ENCODE measurements at places on chromosomes 12 and 14.

DNA sequence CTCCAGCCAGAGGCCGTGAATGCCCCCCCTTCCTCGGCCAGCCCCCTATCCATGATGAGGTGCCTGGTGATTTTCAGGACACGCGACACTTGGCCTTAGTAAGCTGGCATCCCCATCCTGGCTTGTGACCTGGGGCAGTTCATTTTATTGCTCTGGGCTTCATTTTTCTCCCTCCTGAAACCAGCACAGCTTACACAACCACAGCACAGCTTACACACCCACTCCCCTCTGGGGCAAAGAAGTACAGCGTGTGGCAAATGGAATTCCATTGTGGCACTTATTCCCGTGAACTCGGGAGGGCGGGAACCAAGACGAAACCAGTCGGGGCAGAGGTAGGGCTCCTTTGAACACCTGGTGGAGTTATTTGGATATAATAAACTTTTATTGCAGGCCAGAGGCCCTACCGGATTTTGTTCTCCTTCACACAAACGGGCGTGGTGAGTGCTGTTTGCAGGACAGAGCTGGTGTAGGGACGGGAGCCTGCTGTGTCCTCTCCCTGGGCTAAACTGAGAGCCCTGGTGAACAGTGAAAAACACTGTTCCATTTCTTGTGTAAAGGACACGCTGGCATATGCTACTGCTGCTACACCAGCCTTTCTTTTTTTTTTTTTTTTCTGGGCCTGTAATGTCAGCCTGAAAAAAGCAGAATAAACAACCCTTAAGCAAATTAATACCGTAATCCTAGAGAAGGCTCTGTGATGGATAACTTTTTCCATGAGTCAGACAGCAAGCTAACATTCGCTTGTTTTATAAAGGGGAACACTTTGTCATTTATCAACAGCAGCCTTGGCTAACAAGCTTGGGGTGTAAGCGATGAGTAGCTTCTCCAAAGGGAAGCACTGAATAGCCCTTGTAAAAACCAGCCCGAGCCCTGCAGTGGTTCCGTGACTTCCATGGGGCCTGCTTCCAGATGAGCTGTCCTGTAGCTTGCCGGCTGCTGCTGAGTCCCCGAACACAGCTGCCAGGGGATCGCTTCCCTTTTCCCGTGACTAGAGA is 29.3 kb downstream of the CD9 start:
- peak; percentile 64 for DNase-seq

- DNase-seq = no peak
These were observed 7.4 kb downstream of the UBE2N start for GRCh38 chr12:93434256-93434865.

- DNase-seq = no peak
These were observed 13.3 kb upstream of the TBX3 start for GRCh38 chr12:114697243-114697716.

- no peak for DNase-seq
These were observed 268.6 kb downstream of the CCDC59 start for GRCh38 chr12:82089369-82090121.

DNA sequence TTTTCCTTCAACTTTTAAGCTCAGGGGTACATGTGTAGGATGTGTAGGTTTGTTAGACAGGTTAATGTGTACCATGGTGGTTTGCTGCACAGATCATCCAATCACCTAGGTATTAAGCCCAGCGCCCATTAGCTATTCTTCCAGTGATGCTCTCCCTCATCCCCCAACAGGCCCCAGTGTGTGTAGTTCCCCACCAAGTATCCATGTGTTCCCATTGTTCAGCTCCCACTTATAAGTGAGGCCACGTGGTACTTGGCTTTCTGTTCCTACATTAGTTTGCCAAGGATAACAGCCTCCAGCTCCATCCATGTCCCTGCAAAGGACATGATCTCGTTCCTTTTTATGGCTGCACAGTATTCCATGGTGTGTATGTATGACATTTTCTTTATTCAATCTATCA is 48.6 kb upstream of the YARS2 start:
- no peak for DNase-seq

- DNase-seq = no peak
These were observed 330.6 kb upstream of the FBXO33 start for GRCh38 chr14:39762576-39763401.

GRCh38 chr14:39451811-39452210 is 19.6 kb upstream of the FBXO33 start:
- DNase-seq = no peak

DNA sequence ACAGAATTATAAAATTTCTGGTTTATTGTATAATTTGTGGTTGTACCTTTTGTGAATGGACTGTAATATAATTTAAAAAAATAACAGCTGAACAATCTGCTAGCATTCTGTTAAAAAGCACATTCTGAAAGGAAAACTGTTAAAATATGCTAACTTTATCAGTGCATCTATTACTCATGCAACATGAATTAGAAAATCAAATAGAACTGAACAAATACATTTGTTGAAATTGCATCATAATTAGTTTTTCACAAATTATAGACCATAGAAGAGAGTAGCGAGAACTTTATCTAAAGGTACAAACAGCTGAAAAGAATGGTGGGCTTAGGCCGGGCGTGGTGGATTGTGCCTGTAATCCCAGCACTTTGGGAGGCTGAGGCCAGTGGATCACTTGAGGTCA is 33.0 kb downstream of the PTPN21 start:
- DNase-seq = no peak

DNA sequence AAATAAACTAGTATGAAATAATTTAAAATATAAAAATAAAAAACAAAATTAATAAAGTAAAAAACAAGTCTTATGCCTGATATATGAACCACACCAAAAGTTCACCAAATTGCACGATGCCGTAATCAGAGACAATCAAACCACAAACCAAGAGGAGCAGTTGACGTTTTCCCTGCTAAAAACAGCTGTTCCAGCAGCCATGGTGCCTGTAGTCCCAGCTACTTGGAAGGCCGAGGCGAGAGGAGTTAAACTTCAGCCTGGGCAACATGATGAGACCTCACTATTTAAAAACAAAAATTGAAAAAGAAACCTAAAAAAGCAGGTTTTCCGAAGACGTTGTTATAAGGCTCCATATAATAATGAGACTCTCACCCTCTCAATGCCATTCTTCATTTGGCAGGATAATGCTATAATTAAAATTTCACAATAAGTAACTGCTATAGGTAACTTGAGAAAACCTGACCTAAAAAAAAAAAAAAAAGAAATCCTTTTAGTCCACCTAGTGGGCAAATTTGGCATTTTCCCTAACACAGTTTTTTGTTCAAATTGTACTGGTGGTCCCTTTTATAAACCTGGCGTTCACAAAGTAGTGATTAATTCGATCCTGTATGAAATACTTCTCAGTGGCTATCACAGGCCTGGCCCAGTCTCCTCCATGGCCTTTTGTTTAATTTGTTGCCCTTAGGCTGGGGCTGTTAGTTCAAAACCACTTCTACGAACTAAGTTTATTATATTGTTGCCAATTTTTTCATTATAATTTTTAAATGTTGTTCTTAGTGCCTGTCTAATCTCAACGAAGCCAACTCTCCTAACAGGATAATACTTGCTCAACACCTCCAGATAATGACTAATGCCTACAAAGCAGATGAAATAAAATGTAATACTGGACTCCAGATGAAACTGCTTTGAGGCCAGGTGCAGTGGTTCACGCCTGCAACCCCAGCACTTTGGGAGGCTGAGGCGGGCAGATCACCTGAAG is 62.1 kb downstream of the TNFAIP2 start:
- no peak for DNase-seq

DNA sequence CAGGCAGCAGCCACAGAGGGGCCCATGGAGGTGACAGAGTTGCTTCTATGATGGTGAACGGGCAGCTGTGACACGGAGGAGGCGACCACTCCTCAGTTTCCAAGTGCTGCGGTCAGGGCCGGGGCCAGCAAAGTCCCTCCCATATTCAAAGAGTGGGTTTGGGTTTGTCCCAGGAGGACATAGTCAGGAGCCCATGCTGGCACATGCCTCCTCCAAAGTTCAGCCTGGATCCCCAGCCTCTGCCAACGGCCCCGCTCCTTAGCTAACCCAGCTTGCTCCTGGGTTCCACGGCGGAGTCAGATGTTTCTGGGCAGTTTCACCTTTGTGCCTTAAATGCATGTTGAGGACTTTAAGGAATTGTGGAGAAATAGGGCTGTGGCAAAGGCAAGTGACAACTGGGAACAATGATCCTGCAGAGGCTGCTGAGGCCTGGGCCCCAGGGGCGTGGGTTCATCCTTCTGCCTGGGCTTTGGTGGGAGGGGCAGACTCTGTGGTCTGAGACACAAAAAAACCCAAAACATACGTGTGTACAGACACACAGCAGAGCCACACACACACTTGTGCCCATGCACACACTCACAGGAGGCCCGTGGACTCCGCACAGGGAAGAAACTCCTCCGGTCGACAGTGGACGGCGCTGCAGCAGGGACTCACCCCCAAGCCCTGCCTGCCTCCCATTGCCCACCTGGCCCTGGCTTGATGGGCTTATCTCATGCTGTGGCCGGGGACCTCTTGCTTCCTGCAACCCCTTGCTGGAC is 399.4 kb downstream of the TMEM121 start:
- DNase-seq = no peak

DNA sequence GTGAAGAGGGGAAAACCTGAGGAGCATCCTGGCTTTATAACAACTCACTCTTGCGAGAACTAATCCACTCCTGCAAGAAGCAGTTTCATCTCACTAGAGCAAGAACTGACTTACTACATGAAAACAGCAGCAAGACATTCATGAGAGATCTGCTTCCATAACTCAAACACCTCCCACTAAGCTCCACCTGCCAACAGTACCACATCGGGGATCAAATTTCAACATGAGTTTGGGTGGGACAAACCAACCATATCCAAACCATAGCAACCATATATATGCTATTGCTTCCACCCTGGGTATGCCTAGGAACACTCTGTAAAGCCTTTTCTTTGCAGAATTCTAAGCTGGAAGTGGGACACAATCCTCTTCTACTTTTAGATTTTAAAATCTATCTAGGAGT is 13.9 kb upstream of the AVPR1A start:
- DNase-seq = no peak

DNA sequence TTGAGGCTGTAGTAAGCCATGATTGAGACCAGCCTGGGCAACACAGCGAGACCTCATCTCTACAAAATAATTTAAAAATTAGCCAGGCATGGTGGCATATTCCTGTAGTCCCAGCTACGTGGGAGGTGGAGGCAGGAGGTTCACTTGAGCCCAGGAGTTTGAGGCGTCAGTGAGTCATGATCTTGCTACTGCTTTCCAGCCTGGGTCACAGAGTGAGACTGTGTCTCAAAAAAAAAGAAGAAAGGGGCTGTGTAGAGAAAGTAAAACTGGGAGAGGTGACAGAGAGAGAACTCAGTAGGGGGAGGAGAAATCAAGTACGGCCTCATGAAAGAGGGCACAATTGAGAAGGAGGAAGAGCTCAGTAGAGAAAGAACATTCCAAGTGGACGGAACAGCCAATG is 12.4 kb downstream of the TECPR2 start:
- no peak for DNase-seq

- DNase-seq = no peak
These were observed at the start of gene JAG2 for GRCh38 chr14:105168496-105168978. Gene JAG2 (minus strand): TSS chr14:105168776. CDS start chr14:105168420, 356 bp downstream.

DNA sequence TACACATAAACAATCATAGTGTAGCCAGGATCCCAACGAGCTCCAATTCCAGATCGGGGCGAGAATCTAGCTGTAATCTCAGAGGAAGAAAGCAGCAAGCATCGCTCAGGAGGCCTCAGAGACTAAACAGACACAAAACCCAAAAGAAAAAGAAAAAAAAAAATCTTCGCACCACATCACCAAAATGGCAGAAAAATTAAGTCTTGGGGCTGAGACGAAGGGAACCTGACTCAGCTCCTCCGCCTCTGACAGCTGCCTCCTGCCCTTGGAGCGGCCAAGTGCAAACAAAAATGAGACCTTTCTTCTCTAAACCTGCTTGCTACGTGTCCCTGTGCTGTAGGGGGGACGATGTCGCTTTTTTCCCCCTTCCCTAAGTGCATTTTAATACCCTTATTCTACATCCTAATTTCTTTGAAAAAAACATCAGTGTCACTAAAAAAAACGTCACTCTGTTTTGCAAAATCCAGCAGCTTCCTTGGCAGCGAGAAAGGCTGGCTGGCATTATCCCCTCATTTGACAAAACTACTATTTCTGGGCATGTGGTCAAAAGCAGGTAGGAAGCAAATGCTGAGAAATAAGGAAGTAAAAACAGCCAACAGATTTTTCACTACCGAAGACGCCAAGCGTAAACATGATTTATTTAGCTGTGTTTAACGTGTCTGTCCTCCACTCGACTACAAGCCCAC is 30.5 kb downstream of the BCL11B start:
- DNase-seq = no peak

- DNase-seq = peak; percentile 64
These were observed 26.9 kb downstream of the DAAM1 start for GRCh38 chr14:59215322-59215721.

GRCh38 chr12:57756406-57757341 is 1.8 kb downstream of the MARCHF9 start:
- no peak for DNase-seq

DNA sequence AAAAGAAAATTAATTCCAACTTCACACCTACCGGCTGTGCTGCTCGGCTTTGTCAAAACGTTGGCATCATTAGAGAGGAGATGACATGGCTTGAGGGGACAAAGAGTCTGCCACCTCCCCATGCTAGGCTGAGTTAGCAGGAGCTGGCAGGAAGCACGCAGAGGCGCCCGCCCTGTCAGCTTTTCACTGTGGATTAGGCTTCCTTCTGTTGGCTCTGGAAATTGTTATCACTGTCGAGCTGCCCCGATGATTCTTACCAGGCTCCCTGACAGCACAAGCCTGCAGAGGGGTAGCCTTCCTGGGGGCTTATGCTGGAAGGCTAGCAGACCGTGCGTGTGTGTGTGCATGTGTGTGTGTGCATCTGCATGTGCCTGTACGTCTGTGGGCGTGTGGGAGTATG is 490.9 kb upstream of the TBX3 start:
- no peak for DNase-seq

DNA sequence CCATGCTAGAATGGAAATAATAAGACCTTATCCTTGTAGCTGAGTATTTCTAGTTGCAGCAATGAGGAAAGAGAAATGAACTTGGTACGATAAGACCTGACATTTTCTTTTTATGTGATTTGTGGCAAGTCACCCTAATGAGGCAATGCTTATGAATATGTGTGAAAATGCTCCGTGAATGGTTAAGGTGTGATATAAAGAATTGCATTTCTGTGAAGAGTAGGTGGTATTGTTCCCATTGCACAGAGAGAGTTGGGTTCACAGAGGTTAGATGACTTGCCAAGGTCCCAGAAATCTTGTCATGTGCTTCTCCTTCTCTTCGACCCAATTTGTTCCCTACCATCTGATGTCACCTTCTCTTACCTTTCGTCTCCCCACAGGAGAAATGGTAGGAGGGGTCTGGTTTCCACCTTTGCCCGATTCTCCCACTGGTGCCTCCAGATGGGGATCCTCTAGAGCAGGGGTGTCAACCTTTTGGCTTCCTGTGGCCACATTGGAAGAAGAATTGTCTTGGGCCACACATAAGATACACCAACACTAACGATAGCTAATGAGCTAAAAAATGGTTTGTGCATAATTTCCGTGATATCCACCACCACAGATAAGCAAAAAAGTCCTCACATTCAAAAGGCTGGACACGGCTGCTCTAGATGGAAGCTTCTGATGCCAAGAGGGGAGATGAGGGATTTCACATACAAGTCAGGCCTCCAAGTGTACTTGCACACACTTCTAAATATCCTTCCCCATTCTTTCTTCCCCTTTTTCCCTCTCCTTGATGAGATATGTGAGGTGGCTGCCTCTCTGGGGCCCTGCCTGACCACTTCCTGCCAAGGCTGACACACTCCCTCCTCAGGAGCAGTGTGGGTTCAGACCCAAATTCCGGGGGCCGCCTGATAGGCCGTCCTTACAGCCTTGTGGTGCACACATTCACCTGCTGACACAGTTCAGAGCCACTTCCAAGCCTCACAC is 96.1 kb downstream of the PLXNC1 start:
- DNase-seq = peak; percentile 8
